ENCODE measurements at places on chromosomes 7 and 10. TPM values are rescaled to one million over a fixed set of nuclear protein-coding genes. Genes with fewer than 3 reads are reported as not detected.

CPEB3 gene
- 4.8 TPM for total RNA-seq

PARP12 gene
- 25.0 TPM for total RNA-seq

HDAC9 gene
- total RNA-seq: 45.8 TPM

FAM237B gene
- not detected for total RNA-seq

TWIST1 gene
- 11.3 TPM for total RNA-seq

EBLN1 gene
- total RNA-seq: not detected

H2BK1 gene
- total RNA-seq: not detected

ADAP1 gene
- total RNA-seq: 18.6 TPM

DYNC1I1 gene
- total RNA-seq: 2.3 TPM

ABCB4 gene
- total RNA-seq: 2.4 TPM

LAMB1 gene
- total RNA-seq: 493 TPM

LARP4B gene
- 45.3 TPM for total RNA-seq

ZEB1 gene
- total RNA-seq: 49.2 TPM

PLPP4 gene
- 5.2 TPM for total RNA-seq

TMEM184A gene
- total RNA-seq: 9.8 TPM

GNGT1 gene
- total RNA-seq: not detected

Measured in metanephros (tissue), 2 donors.